ENCODE measurements at places on chromosomes 1 and 21.

- no peak for DNase-seq
These were observed 419.4 kb downstream of the GPATCH2 start for GRCh38 chr1:217211486-217211885.

GRCh38 chr1:159756397-159756796, 24.4 kb upstream of the DUSP23 start:
- no peak for DNase-seq

DNA sequence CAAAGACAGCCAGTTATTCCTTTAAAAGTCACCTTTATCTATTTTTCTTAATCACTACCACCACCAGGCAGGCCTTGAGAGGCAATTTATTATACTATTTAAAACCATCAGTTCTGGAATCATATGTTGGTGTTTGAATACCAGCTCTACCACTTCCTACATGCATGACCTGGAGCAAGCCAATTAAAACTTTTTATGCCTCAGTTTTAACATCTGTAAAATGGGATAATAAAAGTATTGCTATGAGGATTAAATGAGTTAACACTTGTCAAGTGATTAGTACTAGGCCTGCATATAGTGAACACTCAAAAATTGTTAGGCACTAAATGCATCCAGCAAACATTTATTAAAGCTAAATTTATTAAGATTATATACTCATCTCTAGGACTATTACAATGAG, 49.2 kb upstream of the ADORA3 start:
- DNase-seq: no peak

GRCh38 chr1:105838071-105838470, 1218.4 kb upstream of the PRMT6 start:
- no peak for DNase-seq

DNA sequence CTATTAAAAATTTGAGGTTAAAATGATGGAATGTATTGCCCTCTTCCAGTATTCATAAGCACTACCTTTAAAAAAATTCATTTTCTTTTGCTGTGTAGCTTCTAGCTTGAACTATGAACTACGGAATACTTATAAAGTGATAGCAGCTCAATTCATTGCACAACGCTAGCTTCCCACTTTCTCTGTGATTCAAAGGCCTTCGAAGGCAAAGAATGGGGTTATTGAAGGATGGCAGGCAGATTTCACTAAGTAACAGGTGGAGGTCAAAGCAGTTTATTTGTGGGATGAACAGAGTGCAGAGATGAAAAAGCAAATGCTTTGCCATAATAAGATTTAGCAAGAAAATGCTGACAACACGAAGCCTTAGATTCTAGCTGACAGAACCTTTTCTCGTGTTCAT, 290.6 kb downstream of the NFIA start:
- no peak for DNase-seq

- no peak for DNase-seq
These were observed 177.2 kb downstream of the GRIK1 start for GRCh38 chr21:29762570-29763082.
